ENCODE measurements at places on chromosomes 1 and 21.
A peak's percentile ranks its signal among the peaks of the same experiment; 100 is the strongest.

GRCh38 chr1:22039594-22040285, 12.8 kb upstream of the CDC42 start:
- no peak for DNase-seq

GRCh38 chr1:157114183-157115121, 14.8 kb upstream of the ETV3L start:
- DNase-seq = no peak

- DNase-seq = peak; percentile 4
Observed at GRCh38 chr1:228007801-228008341, 1.1 kb downstream of the WNT3A start.

GRCh38 chr1:222373216-222373615, 174.7 kb downstream of the HHIPL2 start:
- no peak for DNase-seq

DNA sequence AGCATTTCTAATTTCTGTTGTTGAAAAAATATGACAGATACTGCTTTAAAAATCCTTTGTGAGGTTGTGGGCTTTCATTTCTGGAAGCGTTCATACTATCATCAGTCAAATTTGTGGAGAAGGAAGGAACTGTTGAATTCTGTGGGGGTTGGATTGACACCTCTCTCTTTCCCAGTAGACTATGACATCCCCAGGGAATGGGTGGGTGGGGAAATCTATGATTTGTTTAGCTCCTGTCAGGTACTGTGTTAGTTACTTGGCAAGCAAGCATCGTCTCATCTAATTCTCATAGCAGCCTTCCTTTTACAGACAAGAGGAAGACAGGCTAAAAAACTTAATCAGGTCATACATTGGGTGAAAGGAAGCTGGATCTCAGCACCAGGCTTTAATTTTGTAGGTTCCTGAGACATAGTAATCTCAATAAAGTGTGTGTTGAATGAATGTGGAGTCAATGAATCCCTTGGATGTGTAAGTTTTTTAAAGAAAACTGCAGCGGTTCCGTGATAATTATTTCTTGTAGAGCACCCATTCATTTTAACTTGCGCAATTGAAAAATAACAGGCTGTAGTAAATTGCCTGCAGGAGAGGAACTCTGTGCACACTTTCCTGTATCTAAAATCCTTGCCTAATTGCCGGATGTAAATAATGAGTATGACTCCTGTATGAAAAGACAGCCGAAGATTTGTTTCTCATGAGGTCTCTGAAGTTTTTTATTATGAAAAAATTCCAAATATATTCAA, 60.6 kb downstream of the MYOM3 start:
- DNase-seq = no peak

DNA sequence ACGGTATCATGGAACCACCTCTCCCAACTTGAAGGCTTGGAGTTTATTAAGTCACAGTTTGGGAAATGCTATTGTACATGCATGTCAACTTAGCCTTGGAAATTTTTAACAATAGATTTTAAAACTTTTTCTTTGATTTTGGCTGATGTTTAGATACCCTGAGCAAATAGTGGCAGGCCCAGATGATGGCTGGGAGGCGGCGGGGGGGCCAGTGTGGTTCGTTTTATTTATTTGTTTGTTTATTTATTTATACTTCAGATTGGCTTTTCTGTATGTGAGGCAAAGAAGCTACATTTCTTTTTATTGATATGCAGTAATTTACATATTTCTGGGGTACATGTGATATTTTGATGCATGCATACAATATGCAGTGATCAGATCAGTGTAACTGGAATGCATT, 82.0 kb downstream of the VWA5B1 start:
- DNase-seq = no peak
